LNCaP clone FGC (cell line): ENCODE measurements at places on chromosomes 1 and 21.

DNA sequence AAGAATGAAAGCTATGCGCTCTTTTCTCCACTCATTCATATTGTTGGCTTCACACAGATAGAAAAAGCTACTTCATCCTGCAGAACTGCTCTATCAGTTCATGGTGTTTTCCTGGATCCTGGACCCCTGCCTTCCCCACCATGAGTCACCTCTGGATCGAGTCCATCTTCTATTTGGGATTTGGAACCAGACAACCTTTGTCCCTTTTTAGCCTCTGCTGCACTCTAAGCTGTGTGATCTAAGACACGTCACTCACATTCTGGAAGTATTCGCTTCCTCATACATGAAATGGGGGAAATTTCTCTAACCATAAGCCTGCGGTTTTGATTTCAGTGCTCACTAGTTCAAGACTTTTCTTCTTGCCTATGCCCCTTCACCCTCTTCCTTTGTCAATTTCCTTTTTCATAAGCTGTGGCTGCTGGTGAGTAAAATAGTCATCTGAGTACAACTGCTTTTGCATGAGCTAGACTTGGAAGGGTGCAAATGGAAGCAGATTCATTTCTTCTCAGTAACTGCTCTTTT lies 14.1 kb upstream of the DEGS1 start:
- DNase-seq: no peak

DNA sequence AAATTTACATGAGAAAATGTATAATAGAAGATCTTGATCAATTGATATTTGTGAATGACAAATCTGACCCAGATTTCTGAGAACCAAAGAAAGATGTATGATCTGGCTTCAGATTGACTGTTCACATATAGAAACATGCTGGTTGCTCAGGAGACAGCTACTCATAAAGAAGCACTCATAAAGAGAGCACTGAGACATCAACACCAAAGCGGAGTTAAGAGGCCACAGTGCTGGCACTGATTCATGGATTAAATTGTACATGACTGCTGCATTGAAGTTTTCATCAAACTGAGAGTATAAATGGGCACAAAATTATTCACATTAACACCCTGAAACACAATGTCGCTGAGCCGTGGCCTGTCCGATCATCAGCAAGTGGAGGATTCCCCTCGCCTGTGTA lies 46.2 kb downstream of the SH3GLB1 start:
- no peak for DNase-seq

DNA sequence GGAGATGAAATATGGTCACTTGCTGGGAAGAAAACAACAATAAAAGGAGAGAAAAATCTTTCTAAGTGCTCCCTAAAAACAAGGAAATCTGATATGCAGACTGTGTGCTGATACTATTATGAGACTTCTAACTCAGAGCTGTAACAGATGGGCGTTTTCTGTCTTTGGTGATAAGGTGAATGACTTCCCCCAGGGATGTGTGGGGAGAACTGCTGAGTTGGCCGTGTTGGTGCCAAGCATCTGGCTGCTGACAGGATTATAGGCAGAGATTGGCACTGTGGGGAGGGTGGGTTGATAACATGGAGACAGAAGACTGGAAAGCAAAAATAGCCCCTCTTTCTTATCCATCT lies 438.5 kb upstream of the PLXNA2 start:
- no peak for DNase-seq

DNA sequence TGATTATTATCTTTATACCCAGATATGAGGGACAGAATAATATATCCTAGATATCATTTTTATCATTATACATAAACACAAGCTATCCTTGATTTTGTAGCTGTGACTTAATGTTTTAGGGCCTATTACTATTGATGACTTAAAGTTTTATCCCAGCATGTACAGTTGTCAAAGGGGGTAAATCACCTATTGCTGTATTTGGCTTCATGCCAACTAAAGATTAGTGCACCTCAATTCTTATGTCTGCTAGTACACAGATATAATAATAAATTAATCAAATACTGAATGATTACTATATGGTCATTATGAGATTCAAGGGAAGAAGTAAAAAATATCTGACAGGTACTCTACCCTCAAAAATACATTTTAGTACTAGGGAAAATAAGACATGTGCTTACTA lies 84.0 kb downstream of the SYT14 start:
- no peak for DNase-seq

- DNase-seq: no peak
Observed at GRCh38 chr1:109671067-109671466, 3.2 kb downstream of the GSTM2 start.

DNA sequence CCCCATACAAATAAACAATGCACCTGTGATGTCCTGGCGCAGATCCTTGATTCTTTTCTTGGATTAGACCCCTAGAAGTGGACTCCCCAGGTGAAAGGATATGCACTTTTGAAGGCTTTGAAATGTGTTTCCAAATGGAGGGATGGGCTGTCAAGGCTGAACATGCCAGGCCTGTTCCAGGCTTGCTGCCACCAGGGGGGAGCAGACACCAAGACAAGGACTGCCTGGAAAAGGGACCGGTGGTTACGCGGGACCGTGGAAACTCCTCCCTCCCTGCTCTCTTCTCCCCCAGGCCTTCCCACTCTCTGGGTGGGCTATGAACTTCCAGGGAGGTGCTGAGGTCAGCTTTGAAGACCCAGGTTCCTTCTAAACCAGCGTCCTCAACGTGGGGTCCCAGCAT lies 12.7 kb downstream of the C1QB start:
- no peak for DNase-seq

GRCh38 chr1:157111396-157112165 lies 12.0 kb upstream of the ETV3L start:
- DNase-seq: no peak
